ENCODE measurements at places on chromosomes 1 and 21. TPM values are rescaled to one million over a fixed set of nuclear protein-coding genes. Genes with fewer than 3 reads are reported as not detected.

DNA sequence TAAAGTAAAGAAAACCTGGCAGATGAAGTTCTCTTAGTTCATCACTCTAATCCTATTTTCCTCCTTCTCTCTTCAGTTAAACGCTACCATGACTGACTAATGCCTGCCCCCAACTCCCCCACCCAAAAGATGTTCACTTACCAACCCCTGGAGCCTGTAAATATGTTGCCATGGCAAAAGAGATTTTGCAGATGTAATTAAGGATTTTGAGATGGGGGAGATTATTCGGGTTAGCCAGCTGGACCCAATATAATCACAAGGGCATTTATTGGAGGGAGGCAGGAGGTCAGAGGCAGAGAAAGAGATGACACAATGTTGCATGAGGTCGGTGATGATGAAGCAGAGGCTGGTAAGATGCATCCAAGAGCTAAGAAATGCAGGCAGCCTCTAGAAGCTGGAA lies 69.3 kb upstream of the PPP2R5A start:
- H3K36me3 ChIP-seq: no peaks in the 10 kb centered on the region
- no peak for DNase-seq
- no peak overlapping the region for H3K4me3 ChIP-seq

DNA sequence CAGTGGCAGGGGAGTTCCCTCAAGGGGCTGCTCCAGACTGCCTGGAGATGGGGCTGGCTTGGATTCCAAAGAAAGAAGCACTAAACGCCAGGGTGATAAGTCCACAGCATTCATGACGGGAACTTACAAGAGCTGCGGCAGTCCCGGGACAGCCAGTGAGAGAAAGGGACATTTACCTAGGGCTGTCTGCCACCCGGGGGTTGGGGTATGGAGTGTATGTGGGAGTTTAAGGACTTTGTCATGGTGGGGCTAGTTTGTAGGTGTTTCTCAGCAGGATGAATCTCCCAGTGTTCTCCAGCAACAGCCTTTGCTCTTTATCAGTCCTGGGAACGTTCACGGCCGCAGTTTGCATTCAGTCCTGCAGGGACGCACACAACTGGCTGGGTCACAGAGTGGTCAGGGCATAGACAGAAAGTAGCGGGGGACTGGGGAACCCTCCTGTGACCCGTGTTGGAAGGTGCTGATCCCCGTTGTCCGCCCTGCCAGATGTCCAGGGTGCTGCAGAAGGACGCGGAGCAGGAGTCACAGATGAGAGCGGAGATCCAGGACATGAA lies 41.4 kb upstream of the HMGN1 start:
- no peaks in the 10 kb centered on the region for H3K27me3 ChIP-seq
- H3K4me1 ChIP-seq: peaks cover 9% of the 10 kb centered on the region
- H3K4me3 ChIP-seq: no peak overlapping the region
- DNase-seq: peak; percentile 39

GRCh38 chr1:80882553-80882952 lies 918.2 kb upstream of the ADGRL2 start:
- no peak overlapping the region for H3K27ac ChIP-seq
- H3K4me3 ChIP-seq: no peak overlapping the region
- no peak for DNase-seq
- H3K36me3 ChIP-seq: no peaks in the 10 kb centered on the region

Gene PDC
- total RNA-seq: 0.37 TPM

- no peaks in the 10 kb centered on the region for H3K4me1 ChIP-seq
- DNase-seq: no peak
- no peak overlapping the region for H3K4me3 ChIP-seq
Measured at GRCh38 chr1:115251340-115251748, 86.7 kb downstream of the NGF start.

GRCh38 chr1:118113261-118113660 lies 71.8 kb downstream of the SPAG17 start:
- H3K27ac ChIP-seq: no peak overlapping the region
- no peak for DNase-seq
- H3K4me1 ChIP-seq: no peaks in the 10 kb centered on the region
- H3K4me3 ChIP-seq: no peak overlapping the region
- H3K36me3 ChIP-seq: no peaks in the 10 kb centered on the region

Gene PRAMEF5
- not detected for total RNA-seq

DNA sequence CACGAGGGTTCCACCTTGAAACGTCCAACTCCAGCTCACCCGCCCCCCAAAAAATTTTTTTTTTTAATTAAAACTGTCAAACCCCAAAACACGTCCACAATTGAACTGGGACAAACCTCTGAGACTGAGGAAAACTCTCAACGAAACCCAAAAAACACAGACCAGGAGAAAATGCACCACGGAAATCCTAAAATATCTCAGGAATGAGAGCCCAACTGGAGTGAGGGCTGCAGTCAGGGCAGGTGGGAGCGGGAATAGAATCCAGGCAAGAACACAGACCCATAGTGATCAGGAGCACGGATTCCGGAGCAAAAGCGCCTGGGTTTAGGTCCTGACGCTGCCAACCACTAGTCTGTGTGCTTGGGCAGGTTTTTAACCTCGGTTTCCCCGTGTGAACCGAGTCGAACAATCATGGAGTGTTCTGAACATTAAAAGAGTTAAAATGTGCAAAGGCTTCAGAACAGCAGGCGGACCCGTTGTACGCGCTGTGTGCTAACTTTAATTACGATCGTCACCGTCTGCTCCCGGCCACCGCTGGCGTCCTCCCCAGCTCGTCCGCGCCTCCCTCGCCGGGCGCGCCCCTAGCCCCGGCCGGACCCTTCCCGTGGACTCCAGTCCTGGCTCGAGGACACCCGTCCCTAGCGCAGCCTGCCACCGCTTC lies 624 bp downstream of the ARHGAP29 start:
- H3K4me3 ChIP-seq: peak overlapping the region; percentile 94
- H3K36me3 ChIP-seq: no peaks in the 10 kb centered on the region
- H3K4me1 ChIP-seq: peaks cover 4% of the 10 kb centered on the region
- DNase-seq: peak; percentile 69
- peak overlapping the region; percentile 84 for H3K27ac ChIP-seq
- no peaks in the 10 kb centered on the region for H3K27me3 ChIP-seq

Gene CD244
- total RNA-seq: 2.3 TPM

GRCh38 chr1:179151908-179152682 lies 70.2 kb downstream of the TOR3A start:
- H3K36me3 ChIP-seq: no peaks in the 10 kb centered on the region
- peaks cover 3% of the 10 kb centered on the region for H3K4me1 ChIP-seq
- DNase-seq: no peak
- H3K27me3 ChIP-seq: no peaks in the 10 kb centered on the region
- no peak overlapping the region for H3K4me3 ChIP-seq

GRCh38 chr1:19643121-19643520 lies 990 bp upstream of the NBL1 start:
- no peaks in the 10 kb centered on the region for H3K27me3 ChIP-seq
- peak overlapping the region; percentile 91 for H3K27ac ChIP-seq
- H3K4me1 ChIP-seq: no peaks in the 10 kb centered on the region
- DNase-seq: no peak
- H3K36me3 ChIP-seq: no peaks in the 10 kb centered on the region

Gene TNFRSF18
- total RNA-seq: not detected

GRCh38 chr1:219517031-219517430 lies 95.9 kb downstream of the ZC3H11B start:
- no peaks in the 10 kb centered on the region for H3K4me1 ChIP-seq
- H3K27me3 ChIP-seq: no peaks in the 10 kb centered on the region
- no peak overlapping the region for H3K27ac ChIP-seq
- no peak for DNase-seq
- no peaks in the 10 kb centered on the region for H3K36me3 ChIP-seq

Gene LMX1A
- 0.62 TPM for total RNA-seq

Gene C1QA
- 29.8 TPM for total RNA-seq

- no peaks in the 10 kb centered on the region for H3K36me3 ChIP-seq
- H3K4me1 ChIP-seq: peaks cover 3% of the 10 kb centered on the region
- DNase-seq: no peak
- no peak overlapping the region for H3K27ac ChIP-seq
- no peak overlapping the region for H3K4me3 ChIP-seq
- no peaks in the 10 kb centered on the region for H3K27me3 ChIP-seq
Measured at GRCh38 chr1:27931184-27931583, 3.6 kb upstream of the SMPDL3B start.

DNA sequence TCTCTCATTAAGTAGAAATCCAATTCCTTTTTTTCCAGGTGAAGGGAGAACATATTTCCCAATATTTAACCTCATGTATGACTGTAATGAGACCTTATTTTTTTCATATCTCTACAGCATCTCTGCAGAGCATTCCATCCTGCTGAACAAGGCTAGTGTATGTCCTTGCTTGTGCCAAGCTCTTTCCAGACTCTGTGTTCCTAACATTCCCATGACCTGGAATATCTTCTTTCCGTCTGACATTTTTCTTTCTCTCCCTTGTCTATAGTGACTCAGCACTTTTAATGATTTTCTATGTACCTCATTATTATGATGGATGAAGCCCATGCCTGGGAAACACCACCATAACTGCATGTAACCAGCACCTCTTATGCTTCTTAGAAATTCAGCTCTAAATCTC lies 278.3 kb upstream of the NRIP1 start:
- no peak overlapping the region for H3K4me3 ChIP-seq
- no peaks in the 10 kb centered on the region for H3K36me3 ChIP-seq
- H3K27me3 ChIP-seq: no peaks in the 10 kb centered on the region
- no peak for DNase-seq

DNA sequence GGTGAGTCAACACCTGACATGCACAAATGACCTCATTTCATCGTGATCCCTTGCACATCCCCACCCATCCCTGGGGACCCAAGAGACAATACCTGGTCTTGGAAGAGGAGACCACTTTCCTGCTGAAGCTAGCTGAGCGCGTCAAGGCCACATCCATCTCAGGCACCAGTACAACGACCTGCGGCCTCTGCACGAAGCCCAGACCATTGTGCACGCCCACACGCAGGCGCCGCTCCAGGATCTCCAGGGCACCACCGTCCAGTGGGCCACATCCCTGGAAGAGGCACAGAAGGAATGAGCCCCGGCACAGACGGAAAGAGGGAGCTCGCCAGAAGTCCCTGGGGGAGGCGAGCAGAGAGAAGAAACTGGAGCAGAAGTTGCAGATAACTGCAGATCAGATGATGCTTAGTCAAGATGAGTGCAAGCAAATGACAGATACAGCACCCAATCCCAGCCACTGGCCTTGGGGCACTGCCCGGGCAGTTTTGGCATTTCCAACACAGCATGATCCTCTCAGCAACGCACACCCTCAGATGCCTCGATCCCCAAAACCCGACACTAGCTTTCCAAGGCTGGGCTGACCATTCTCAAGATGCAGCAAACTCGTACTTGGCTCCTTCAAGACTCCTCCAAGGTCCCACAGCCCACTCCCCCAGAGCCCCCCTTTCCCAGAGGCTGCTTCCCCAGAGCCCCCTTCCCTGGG lies 44.1 kb downstream of the NPHP4 start:
- H3K4me1 ChIP-seq: no peaks in the 10 kb centered on the region
- H3K36me3 ChIP-seq: no peaks in the 10 kb centered on the region
- H3K27me3 ChIP-seq: no peaks in the 10 kb centered on the region
- no peak for DNase-seq
- no peak overlapping the region for H3K27ac ChIP-seq

DNA sequence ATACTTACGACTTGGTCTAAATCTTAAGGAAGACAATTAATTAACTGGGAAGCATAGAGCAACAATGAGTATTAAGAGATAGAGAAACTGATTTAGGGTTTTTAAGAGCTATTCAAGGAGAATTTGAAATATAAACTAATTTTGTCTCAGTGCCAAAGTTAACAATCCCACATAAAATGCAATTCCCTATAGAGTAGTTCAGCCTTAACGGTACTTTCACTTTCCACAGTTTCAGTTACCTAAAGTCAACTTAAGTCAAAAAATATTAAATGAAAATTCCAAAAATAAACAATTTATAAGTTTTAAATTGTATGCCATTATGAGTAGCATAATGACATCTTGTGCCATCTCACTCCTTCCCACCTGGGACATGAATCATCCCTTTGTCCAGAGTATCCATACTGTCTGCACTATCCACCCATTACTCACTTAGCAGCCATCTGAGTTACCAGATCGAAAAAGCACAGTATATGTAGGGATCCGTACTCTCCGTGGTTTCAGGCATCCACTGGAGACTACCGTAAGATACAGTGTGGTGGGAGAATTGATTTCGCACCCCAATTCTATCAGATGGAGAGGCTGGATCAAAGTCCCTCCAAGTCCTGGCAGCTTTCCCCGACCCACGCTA lies 4.8 kb upstream of the SARS1 start:
- DNase-seq: no peak
- H3K27me3 ChIP-seq: no peaks in the 10 kb centered on the region
- no peaks in the 10 kb centered on the region for H3K36me3 ChIP-seq
- H3K4me1 ChIP-seq: peaks cover 10% of the 10 kb centered on the region

Gene PLA2G2C
- total RNA-seq: 0.47 TPM

Gene CASQ1
- total RNA-seq: 5.6 TPM

GRCh38 chr1:119673171-119673940 lies 25.3 kb upstream of the ZNF697 start:
- DNase-seq: no peak
- peaks cover 25% of the 10 kb centered on the region for H3K4me1 ChIP-seq
- H3K4me3 ChIP-seq: no peak overlapping the region
- peak overlapping the region; percentile 42 for H3K27ac ChIP-seq
- H3K36me3 ChIP-seq: no peaks in the 10 kb centered on the region

Gene GUCA2B
- total RNA-seq: not detected

DNA sequence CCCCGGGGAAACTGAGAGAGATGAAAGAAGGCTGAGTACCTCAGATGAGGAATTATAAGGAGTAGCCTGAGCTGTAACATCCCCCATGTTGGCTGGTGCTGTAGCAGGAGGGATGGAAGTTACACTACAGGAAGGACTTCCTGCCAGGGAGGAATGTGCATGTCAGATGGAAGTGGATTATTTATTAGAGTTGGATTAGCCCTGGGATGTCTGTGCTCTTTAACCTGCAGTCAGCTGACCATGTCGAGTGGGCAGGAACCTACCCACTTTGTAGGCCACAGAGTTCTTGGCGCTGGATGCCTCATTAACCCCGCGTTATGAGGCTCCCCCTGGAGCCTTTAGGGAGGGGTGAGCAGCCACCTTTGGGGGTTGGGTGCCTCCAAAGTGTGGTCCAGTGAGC lies 757 bp upstream of the SEMA4A start:
- no peak overlapping the region for H3K4me3 ChIP-seq
- H3K4me1 ChIP-seq: no peaks in the 10 kb centered on the region
- no peaks in the 10 kb centered on the region for H3K36me3 ChIP-seq

Gene YIPF1
- 35.9 TPM for total RNA-seq

- no peak overlapping the region for H3K4me3 ChIP-seq
- H3K4me1 ChIP-seq: no peaks in the 10 kb centered on the region
- no peak for DNase-seq
Measured at GRCh38 chr1:208175508-208175895, 68.7 kb downstream of the PLXNA2 start.

Gene SLC2A5
- 90.5 TPM for total RNA-seq

- no peaks in the 10 kb centered on the region for H3K36me3 ChIP-seq
- no peak for DNase-seq
- H3K4me3 ChIP-seq: no peak overlapping the region
Measured at GRCh38 chr1:143497374-143497747, 474.4 kb downstream of the FAM72C start.

Gene EXO1
- total RNA-seq: 8.4 TPM

DNA sequence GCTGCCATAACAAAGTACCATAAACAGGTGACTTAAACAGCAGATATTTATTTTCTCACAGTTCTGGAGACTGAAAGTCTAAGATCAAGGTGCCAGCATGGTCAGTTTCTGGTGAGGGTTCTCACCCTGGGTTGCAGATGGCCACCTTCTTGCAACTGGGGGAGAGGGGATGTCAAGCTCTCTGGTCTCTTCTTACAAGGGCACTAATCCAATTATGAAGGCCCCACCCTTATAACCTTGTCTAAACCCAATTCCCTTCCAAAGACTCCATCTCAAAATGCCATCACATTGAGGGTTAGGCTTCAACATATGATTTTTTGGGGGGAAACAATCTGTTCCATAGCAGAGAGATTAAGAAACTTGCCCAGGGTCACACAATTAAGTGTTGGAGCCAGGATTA lies 24.8 kb upstream of the ANGPTL3 start:
- DNase-seq: no peak
- H3K4me1 ChIP-seq: no peaks in the 10 kb centered on the region
- H3K27me3 ChIP-seq: no peaks in the 10 kb centered on the region
- H3K36me3 ChIP-seq: no peaks in the 10 kb centered on the region
- no peak overlapping the region for H3K27ac ChIP-seq

Measured in testis (tissue), 5 donors.